Tongue (tissue), 3 donors: ENCODE measurements at places on chromosomes 2 and 18. TPM values are rescaled to one million over a fixed set of nuclear protein-coding genes. Genes with fewer than 3 reads are reported as not detected.

DNA sequence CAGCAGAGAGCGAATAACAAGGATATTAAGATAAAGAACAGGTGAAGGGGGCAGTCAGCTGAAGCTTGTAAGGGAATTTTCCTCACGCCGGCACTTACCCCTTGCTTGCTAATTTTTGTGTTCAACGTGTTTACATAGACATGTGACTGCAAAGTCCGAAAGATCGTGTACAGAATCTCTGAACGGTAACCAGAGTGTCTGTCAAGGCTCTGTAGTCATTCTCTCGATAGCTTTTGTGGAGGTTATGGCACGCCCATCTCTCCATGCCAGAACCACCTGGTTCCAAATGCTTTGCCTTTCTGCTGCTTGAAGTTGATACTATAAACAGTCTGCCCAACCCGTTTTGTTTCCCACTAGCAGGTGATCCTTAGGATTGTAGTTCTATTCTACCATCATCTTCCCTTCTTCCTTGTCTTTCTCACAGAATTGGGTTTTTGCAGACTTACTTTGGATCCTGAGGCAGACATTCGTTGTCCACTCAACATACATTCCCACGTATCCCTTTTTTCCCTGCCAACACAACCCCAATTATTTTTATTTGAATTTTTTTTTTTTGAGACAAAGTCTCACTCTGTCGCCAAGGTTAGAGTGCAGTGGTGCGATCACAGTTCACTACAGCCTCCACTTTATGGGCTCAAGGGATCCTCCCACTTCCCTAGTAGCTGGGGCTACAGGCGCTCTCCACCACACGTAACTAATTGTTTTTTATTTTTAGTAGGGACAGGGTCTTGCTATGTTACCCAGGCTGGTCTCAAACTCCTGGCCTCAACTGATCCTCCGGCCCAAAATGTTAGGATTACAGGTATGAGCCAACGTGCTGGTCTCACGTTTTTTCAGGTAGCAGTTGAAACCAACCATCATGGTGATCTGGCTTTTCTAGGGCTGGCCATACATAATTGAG is 1.3 kb upstream of the USP34 start:
- peak; percentile 56 for DNase-seq

DNA sequence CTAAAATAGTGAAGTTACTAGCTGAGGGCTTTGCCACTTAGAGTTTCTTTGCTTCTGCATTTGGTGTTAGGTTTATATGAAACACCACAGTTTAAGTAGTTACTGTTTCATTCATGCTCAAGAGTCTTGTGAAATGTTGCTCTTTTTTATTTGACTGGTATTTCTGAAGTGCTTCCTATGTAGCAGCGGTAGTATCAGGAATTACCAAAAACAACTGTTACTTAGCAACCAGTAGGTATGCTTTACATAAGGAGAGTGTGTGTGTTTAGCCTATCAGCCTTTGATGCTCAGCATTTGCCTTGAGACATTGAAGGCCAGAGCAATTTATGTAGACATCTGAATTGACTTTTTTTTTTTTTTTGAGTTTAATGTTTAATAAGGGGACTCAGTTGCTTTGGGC is 3.6 kb downstream of the DIS3L2 start:
- no peak for DNase-seq

- DNase-seq, result no peak
These were observed 963.6 kb upstream of the CNTNAP5 start for GRCh38 chr2:123061534-123061933.

GRCh38 chr2:148578493-148578884 is 66.1 kb upstream of the EPC2 start:
- no peak for DNase-seq

MERTK gene
- total RNA-seq, result 6.3 TPM

DNA sequence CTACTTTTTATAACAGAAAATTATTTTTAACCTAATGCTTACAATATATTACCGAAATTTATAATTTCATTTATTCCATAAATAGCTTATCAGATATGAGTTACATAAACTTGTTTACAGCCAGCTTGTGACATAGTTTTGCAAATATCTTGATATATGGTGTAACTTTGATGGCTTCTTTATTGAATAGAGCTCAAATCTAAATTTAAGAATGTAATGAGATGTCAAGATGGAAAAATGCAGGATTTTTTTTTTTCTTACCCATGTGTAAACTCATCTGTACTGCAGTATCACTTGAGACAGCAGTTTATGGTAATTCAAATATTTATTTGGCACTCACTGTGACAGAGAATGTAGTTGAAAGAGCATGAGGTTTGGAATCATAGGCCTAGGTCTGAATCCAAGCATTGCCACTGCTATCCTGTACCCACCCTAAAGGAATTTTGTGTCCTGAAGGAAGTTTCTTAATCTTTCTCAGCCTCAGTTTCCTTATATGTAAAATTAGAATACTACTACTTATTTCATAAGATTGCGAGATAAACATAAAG is 3.8 kb downstream of the CREB1 start:
- no peak for DNase-seq

GRCh38 chr2:33069894-33070651 is 123.3 kb downstream of the LTBP1 start:
- no peak for DNase-seq

- DNase-seq, result no peak
These were observed 5.2 kb downstream of the PROC start for GRCh38 chr2:127423478-127423843.

CAB39 gene
- 111 TPM for total RNA-seq

DNA sequence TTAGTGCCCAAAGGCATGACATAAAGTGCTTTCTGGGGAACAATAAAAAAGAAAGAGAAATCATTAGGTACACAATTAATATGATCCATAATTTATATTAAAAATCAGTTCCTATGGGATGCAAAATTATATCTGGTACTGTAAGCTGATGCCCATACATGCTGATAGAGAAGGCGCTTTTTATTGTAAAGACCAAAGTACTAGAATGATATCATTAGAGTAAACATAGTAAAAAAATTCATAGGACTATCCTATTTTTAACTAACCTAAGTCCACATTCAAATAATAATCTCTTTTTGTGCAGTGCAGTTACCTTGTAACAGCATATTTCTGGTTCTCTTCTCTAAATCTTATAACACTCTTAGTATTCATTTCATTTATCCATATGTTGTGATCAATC is 252.2 kb downstream of the ASXL3 start:
- no peak for DNase-seq

DNA sequence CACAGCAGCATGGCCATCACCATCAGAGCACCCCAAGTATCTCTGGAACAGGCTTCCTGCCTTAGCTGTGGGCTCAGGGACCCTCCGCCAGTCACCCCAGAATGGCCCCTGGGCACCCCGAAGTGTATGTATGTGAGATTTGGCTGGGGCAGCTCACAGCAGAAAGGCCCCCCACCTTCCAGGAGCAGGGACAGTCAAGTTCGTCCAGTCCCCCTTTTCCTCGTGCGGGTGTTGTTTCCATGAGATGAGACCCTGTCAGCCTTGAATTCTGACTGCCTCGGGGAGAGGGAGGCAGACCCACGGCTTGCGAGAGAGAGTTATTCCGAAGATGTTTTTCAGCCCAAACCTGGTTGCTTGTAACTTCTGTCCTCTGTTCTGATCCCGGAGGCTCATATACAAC is 290.9 kb upstream of the HDAC4 start:
- no peak for DNase-seq

- no peak for DNase-seq
These were observed 452.3 kb upstream of the MEX3C start for GRCh38 chr18:51649796-51650195.

TCF23 gene
- not detected for total RNA-seq

SLC20A1 gene
- total RNA-seq, result 22.8 TPM

SATB2 gene
- 23.1 TPM for total RNA-seq

PASK gene
- 5.0 TPM for total RNA-seq

DNA sequence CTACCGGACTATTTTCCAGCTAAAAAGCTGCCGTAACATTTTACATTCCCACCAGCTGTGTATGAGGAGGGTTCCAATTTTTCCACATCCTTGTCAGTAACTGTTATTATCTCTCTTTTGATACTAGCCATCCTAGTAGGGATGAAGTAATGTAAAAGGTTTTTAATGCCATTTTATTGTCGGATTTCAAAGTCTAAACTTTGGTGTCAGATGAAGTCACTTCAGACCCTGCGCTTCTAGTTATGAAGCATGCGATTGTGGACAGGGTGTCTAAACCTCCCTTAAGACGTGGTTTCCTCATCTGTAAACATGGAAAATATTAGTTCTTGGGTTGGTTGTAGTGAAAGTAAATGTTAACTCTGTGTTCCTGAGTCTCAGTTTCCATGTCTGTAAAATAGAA is 4.7 kb downstream of the DGKD start:
- DNase-seq, result peak; percentile 30

- no peak for DNase-seq
These were observed 18.2 kb upstream of the PCBP1 start for GRCh38 chr2:70069049-70069448.

DNA sequence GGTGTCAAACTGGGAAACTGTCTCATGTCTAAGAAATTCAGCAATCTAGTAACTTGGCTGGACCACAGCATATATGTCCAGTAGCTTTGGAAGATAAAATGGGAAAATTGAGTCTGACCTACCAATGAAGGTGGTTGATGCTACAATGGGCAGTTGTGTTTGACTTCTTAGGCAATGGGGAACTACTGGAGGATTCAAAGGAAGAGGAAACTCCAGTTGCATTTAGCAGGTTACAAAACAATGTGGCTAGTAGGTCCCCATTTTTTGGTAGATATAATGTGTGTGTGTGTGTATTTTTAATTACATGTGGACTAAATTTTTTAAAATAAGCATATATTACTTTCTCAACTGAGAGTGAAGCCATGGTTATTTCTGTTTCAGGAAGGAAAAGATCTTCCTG is 427.7 kb downstream of the NBAS start:
- DNase-seq, result no peak

DNA sequence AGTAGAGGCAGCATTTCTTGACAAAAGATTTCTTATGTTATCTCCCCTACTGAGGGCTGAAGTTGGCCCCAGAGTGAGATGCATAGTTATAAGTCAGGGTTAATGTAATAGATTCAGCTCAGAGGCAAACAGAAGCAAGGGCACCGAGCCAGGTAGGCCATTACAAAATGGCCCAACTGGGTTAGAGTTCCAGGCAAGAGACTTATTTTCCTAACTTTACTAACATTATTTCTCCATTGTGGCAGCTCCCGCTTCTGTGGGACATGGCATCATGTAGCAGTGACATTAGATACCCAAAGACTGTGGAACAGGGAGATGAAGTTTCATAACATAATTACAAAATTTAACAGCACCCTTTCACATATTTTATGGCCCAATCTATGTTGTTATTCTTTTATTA is 27.1 kb downstream of the TSPYL6 start:
- DNase-seq, result no peak

GRCh38 chr2:45438872-45439665 is 172.0 kb downstream of the SRBD1 start:
- no peak for DNase-seq

UGT1A8 gene
- 0.31 TPM for total RNA-seq

- peak; percentile 51 for DNase-seq
These were observed 222.9 kb downstream of the PTPRM start for GRCh38 chr18:7789856-7790552.

EFEMP1 gene
- total RNA-seq, result 75.8 TPM

CD8B2 gene
- not detected for total RNA-seq

DNA sequence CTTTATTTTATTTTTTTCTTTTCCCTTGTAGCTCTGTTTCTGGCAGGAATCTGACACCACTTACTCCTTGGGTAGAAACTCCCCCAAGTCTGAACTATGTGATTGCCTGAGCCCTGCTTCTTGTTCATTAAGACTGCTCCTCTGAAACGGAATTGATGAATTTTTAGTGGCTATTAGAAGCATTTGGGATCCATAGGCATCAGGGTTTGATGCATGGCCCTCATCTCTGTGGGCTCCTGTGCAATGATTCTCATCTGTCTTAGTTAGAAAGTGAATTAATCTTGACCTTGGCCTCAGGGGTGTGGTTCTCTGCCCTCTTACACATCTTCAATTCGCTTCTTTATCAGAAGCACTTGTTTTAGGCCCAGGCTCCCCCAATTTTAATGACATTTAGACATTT is 31.0 kb upstream of the DARS1 start:
- no peak for DNase-seq

SERPINB4 gene
- not detected for total RNA-seq

- no peak for DNase-seq
These were observed 375.6 kb upstream of the VWC2L start for GRCh38 chr2:214035091-214035852.

- no peak for DNase-seq
These were observed 113.4 kb upstream of the CYP26B1 start for GRCh38 chr2:72261076-72261475.

- no peak for DNase-seq
These were observed 29.2 kb downstream of the PDIA6 start for GRCh38 chr2:10783421-10783820.

- peak; percentile 76 for DNase-seq
These were observed 17.0 kb downstream of the THNSL2 start for GRCh38 chr2:88187038-88187676.

GRCh38 chr2:203880557-203881125 is 13.1 kb downstream of the CTLA4 start:
- no peak for DNase-seq

EVX2 gene
- total RNA-seq, result not detected

DNA sequence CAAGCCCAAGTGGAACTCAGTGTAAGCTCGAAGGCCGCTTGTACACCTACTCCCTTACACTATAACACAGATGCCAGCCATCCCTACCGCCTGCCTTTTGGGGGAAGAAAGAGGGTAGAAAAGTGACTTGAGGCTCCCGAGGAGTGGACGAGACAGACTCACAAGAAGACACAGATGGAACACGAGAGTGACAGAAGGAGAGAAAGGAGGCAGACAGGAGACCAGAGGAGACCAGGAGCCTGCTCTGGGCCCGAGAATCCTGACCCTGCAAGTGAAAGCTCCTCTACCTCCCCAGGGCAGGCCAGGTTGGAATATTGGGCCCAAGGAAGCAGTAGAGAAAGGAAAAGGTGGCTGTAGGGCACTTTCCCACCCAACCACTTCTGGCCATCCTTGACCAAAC is 23.4 kb upstream of the TNS1 start:
- DNase-seq, result no peak

DNA sequence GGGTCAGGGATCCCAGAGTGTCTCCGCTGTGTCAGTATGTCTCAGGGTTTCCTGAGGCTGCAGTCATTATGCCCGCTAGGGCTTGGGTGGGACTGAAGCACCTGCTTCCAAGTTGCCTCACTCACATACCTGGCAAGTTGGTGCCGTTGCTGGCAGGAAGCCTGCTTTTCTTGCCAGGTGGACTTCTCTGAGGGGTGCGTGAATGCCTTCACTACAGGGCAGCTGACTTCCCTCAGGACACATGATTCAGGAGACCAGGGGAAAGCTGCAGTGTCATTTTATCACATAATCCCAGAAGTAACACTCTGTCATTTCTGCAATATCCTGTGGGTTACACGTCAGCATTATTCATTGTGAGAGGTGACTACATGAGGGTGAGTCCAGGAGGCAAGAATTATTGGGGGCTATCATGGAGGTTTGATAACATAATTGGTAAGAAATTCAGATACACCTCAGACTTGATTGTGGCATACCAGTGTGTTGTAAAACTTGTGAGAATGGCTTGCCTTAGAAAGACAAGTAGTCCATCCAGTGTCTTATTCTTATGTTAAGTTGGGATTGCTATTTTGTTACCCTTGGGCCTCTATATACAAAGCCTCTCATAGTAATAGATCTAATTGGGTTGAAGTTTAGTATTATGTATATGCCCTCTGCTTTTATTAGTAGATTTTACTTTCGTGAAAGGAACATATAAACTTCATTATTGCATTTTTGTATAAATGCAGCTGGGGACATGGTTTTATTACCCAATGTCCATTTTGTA is 44.1 kb downstream of the NEDD4L start:
- DNase-seq, result no peak
